Naive thymus-derived CD8-positive, alpha-beta T cell (primary cell): ENCODE measurements at places on chromosomes 5 and 9.
A peak's percentile ranks its signal among the peaks of the same experiment; 100 is the strongest.

GRCh38 chr9:115439641-115440040, 321.7 kb upstream of the TNC start:
- no peak overlapping the region for H3K27ac ChIP-seq
- peaks cover 1% of the 10 kb centered on the region for H3K27me3 ChIP-seq
- no peak overlapping the region for H3K4me3 ChIP-seq
- no peaks in the 10 kb centered on the region for H3K4me1 ChIP-seq
- no peaks in the 10 kb centered on the region for H3K36me3 ChIP-seq
- DNase-seq = no peak

GRCh38 chr9:135308821-135309762, 170.5 kb upstream of the PPP1R26 start:
- no peaks in the 10 kb centered on the region for H3K4me1 ChIP-seq
- no peaks in the 10 kb centered on the region for H3K36me3 ChIP-seq
- H3K4me3 ChIP-seq = no peak overlapping the region

DNA sequence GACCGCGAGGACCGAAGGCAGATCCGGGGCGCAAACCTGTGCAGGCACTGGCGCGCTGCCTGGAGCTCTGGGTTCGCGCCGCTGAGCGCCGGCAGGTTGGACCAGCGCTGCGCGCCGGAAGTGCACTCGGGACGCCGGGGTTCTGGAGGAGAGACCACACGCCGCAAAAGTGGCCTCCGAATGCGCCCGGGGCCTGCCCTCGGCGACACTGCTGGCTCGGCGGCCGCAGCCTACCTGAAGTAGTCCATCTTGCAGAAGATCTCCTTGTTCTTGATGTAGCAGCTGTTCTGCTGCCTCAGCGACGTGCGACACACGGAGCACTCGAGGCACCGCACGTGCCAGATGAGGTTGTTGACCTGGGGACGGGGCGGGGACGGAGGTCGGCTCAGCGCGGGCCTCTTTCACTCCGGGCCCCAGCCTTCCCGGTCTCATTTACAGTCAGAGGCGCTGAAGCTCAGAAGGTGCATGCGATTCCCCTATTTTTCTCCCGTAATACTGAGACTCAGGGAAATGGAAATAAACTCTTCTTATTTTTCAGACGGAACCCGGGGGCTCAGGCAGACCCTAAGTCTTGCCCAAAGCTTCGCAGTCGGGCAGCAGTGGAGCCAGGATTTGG, 2.5 kb downstream of the LHX6 start:
- H3K36me3 ChIP-seq = no peaks in the 10 kb centered on the region
- no peak for DNase-seq
- H3K27me3 ChIP-seq = peaks cover 51% of the 10 kb centered on the region
- H3K4me3 ChIP-seq = peak overlapping the region; percentile 45
- no peak overlapping the region for H3K27ac ChIP-seq

GRCh38 chr9:114799441-114799840, 6.4 kb downstream of the TNFSF15 start:
- H3K27ac ChIP-seq = no peak overlapping the region
- no peaks in the 10 kb centered on the region for H3K36me3 ChIP-seq
- H3K4me1 ChIP-seq = no peaks in the 10 kb centered on the region
- no peaks in the 10 kb centered on the region for H3K27me3 ChIP-seq
- no peak for DNase-seq

DNA sequence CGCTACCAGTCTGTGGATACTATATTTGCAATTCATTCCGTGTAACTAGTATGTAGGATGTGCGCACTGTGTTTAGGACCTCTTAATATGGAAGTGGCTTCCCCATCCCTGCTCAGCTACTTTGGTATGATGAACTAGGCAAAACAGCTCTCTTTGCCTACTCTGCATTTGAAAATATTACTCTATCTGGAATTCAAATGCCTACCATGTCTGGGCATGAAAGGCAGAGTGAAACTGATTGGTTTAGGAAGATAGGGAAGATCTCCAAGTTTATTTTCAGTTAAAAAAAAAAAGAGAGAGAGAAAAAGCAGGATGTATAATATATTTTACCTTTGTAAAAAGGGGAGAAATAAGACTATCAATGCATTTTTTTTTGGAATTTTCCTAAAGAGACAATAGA, 74.1 kb upstream of the ELL2 start:
- peaks cover 3% of the 10 kb centered on the region for H3K27me3 ChIP-seq
- no peak overlapping the region for H3K4me3 ChIP-seq
- no peaks in the 10 kb centered on the region for H3K4me1 ChIP-seq
- peaks cover 3% of the 10 kb centered on the region for H3K36me3 ChIP-seq
